Posterior cingulate gyrus (tissue), 11 donors: ENCODE measurements at places on chromosomes 3 and 15.

- DNase-seq: no peak
Observed at GRCh38 chr3:108554913-108555571, 34.2 kb downstream of the CIP2A start.

DNA sequence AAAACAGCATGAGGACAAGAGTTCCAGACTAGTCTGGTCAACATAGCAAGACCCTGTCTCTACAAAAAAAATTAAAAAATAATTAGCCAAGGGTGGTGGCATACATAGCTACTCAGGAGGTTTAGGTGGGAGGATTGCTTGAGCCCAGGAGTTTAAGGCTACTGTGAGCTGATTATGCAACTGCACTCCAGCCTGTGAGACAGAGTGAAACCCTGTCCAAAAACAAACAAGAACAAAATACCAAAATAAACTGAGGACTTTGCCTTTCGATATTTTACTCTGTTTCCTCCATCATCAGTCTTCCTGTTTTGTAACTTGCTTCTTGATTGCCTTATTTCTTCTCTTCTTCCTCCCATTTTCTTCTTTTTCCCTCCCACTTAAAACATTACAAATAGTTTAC lies 504.4 kb downstream of the ROBO1 start:
- no peak for DNase-seq

GRCh38 chr3:136136454-136136853 lies 59.7 kb downstream of the MSL2 start:
- DNase-seq: no peak

DNA sequence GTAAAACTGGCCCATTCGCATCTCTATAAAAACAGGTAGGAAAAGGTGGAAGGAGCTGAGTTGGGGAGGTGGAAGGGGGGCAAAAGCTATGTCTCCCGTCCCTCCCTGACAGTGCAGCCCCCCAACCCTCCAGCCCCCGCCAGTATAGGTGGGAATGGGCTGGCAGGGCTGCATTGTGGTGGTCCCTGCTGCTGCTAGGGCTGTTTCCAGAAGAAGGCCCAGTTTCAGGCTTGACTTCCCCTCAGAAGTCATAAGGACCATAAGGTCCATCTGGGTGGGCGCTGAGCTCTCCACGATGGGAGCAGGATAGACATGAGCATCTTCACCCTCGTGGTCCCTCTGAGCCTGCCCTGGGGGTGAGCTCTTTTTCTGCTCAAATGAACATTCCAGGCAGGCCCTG lies 44.2 kb downstream of the APBA2 start:
- no peak for DNase-seq

DNA sequence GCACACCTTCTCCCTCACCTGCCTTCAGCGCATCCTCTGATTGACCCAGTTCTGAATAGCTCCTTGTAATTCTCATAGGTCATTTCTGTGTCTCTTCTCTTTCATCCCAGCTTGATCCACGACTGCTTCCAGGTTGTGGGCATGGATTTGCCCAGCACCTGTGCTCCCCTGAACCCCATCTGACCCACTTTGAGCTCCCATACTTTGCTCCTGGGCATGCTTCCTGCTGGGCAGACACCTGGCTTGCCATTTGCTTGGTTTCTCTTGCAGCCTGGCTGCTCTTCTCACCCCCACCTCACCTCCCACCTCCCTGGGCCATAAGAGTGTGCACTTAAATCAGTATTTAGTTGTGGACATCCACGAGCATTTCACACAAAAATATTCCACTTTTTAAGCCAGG lies 635.5 kb downstream of the TBL1XR1 start:
- no peak for DNase-seq

DNA sequence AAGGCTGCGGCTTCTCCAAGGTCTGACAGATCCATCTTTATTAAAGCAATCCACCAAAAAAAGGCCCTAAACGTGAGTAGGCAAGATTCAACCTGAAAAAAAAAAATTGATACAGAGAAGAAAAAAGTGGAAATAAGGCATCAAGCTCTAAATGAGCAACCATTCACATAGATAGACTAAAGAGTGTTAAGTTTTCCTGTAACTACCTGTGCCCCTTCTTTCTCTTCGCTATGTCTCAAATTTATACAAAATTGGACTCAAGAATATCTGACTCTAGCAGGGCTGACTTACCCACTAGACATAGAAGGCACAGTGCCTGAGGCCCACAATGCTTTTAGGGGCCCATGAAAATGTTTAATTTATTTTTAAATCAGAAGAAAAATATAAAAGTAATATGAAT lies at the start of gene MYH15:
Gene MYH15 (minus strand): TSS at position 101 of the 400 bp plus-strand sequence. CDS start 66 bp downstream, at position 35.
- DNase-seq: no peak

DNA sequence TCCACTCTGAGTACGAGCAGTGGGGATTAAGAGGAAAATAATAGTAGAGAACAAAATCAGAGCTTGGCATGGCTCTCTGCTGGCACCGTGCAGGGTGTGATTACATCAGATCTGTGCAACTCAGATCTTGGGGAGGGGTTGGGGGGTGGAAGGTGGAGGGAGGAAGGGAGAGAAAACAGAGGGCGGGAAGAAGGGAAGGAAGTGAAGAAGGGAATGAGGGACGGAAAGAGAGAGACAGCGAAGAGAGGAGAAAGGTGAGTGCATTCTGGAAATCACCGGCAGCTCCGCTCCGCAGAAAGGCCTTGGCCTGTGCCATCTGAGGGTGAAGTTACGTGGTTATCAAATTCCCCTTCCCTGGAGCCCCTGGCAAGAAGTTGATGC lies 31.0 kb upstream of the ADAMTS17 start:
- DNase-seq: no peak

DNA sequence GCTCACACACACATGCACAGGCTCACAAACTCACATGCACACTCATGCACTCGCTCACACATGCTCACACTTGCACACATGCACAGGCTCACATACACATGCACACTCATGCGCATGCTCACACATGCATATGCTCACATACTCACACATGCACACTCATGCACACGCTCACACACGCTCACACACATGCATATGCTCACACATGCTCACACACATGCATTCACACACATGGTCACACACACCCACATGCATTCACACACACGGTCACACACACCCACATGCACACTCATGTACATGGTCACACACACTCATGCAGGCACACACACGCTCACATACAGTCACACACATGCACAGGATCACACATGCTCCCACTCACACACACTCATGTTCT lies 132.8 kb upstream of the SMAD3 start:
- peak; percentile 0 for DNase-seq

DNA sequence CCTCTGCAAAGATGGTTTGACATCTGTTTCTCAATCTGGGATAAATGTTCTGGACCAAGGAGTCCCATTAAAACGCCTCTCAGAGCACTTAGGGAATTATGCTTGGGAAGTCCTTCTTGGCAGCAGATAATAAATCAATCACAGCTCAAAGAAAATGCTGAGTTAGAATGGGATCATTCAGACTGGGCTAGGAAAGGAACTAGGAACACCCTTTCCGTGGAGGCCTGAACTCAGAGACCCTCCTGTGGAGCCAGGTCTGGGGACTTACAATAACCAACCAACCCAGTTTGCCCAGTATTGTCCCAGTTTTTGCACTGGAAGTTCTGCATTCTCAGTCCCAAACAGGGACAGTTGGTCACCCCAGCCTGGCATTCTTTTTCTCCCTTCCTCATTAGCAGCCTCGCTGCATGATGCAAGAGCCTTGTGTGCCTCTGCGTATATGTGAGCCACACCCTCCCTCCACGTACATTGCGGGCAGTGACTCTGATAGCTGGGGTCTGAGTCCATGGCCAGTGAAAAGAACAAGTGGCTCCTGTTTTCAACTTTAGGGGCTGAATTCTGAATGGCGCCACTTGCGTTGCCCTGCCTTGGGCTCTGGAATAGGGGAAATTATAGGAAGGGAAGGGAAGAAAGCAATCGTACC lies 88.7 kb downstream of the SEMA5B start:
- no peak for DNase-seq

DNA sequence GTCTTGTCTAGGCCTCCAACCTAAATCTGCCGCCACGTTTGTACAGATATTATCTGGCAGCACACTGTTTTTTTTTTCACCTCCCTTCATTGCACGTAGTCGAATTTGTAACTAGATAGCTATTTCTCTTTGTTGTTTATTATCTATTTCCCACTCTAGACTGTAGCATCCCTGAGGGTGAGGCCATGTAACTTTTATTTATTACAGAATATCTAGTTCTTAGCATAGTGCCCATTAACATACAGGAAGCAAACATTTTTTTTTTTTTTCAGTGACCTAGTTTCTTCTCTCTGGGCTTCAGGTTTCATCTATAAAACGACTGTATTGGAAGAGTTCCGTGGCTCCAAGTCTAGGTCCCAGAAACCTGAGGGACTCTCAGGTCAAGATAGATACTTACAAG lies 354.3 kb downstream of the FGF12 start:
- DNase-seq: no peak

GRCh38 chr3:122076491-122077292 lies 21.5 kb downstream of the CD86 start:
- DNase-seq: no peak

GRCh38 chr3:62208385-62208784 lies 165.0 kb downstream of the FEZF2 start:
- no peak for DNase-seq

DNA sequence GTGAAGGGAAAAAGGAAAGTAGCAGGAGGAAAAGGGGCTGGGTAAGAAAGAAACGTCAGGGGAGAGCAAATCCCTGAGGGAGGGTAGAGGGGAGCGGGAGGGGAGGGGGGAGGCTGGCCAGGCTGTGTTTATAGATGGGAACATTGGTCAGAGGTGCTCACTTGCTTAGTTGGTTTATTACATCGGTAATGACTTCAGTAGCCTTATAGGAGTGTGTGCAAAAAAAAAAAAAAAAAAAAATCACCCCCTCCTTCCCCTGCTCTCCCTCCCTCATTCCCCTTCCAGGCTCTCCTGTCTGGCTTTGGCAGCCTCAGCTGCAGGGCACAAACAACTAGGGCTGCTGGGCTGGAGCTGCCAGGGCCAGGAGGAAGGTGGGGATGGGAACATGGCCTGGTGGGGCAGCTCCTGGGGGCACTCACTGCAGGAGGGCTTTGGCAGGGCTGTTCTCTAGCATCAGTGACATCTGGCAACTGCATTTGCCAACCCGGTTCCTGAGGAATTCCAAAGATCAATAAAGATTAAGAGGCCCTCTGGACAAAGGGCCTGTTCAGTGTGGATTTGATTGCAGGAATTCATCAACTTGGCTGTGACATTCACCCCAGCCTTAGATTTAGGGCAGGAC lies 334.5 kb upstream of the FRG2C start:
- DNase-seq: no peak

- no peak for DNase-seq
Observed at GRCh38 chr3:107468782-107469181, 54.0 kb upstream of the BBX start.

DNA sequence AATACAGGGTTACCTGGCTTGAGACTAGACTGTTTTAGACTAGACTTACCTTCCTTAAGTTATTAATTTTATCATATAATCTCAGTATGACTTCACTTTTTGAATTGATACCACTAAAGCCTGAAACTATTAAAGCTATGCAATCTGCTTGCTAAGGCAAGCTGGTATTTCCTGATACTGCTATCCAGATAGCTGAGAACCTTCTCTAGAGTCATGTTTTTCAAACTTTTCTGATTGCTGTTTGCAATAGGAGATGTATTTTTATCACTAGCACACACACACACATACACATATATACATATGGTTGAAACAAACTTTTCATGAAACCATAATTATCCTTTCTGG lies 9.3 kb upstream of the MAGI1 start:
- no peak for DNase-seq

DNA sequence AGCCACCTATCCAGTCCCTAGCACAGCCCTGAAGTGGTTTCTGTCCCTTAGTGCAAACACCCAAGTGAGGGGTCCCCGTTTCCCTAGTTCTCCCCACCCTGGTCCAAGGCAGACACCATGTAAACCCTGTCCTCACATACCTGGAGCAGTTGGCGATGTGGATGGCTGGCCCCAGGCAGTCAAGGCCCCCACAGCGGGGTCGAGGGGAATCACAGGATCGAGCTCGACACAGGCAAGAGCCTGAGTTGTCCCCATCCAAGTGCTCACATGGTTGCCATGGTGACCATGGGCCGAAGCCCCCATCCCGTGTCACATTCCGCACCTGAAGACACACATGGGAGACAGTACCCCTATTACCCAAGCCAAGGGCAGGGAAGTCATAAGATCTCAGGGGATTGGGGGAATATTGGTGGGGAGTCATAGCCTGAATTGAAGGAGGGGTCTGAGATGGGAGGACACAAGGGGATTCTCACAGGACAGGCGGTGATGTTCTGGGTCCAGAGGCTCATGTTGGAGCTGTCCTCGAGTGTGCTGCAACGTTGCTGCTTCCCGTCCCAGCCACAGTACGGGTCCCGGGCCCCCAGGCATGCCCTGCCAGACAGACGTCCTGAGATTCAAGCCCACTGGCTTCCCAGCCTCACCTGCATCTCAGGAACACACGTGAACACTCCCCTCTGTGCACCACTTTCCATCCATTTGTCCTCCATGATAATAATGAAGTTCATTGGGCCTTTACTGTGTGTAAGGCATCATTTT lies 112.1 kb downstream of the SEMA5B start:
- no peak for DNase-seq

DNA sequence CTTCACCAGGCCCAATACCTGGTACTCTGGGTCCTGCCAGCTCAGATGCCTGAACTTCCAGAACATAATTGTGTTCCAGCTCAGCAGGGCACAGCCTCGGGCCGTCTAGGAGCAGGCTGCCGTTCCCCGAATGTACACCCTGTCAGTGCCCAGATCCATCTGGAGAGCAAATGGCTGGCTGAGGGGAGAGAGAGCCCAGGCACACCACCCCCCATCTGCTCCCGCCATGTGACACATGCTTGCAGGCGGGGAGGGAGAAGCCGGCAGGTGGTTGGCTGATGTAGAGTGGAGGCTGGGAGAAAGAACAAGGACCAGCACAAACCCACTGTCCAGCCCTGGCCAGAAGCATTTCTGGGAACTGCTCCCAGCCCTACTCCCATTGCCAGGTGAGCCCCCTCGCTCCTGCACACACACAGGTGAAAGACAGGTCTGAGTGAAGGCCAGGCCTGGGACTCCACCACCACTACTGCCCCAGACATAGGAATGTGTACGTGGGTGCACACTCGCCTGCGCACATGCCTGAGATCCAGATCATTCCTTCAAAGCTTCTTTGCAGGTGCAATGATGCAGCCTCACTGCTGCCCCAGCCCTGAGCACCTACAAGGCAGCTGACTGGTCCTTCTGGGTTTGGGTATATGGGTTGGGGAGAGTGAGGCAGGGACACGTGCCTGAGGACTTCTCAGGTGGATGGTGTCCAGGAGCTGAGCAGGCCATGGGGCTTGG lies 53.5 kb downstream of the SEMA5B start:
- DNase-seq: peak; percentile 33

DNA sequence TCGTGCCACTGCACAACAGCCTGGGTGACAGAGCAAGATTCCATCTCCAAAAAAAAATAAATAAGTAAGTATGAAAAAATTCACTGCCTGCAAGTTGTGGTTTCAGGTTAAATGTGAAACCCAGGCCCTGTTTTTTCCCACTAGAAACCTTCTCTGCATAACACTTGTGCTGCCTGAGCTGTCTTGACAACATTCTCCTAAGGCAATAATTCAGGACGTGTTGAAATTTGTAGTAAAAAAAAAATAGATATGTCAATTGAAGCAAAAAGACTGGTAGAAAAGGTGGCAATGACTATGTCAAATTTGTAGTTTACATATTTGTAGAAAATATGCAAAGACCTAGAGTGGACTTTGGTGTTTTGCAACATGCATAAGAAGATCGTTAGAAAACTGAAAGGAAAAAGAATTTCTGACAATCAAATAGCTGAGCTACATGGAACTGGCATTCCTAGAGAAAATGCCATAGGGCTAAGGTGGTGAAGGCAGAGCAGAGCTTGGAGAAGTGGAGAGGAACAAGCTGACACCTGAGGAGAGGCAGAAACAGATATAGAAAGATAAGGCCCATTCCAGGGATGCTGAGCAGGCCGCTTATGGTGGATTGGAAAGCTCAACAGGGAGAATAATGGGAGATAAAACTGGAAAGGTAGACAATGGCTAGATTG lies 150.2 kb downstream of the PLCH1 start:
- no peak for DNase-seq
